ENCODE measurements at places on chromosomes 12 and 14.

DNA sequence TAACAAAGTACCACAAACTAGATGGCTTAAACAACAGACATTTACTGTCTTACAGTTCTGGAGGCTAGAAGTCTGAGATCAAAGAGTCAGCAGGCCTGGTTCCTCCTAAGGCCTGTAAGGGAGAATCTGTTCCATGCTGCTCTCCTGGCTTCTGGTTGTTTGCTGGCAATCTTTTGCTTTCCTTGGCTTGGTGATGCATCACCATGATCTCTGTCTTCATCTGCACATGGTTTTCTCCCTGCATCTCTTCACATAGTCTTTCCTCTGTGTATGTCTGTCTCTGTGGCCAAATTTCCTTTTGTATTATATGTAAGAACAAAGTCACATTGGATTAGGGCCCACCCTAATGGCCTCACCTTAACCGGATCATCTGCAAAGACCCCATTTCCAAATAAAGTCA is 168.5 kb downstream of the CAPZA3 start:
- DNase-seq: no peak

DNA sequence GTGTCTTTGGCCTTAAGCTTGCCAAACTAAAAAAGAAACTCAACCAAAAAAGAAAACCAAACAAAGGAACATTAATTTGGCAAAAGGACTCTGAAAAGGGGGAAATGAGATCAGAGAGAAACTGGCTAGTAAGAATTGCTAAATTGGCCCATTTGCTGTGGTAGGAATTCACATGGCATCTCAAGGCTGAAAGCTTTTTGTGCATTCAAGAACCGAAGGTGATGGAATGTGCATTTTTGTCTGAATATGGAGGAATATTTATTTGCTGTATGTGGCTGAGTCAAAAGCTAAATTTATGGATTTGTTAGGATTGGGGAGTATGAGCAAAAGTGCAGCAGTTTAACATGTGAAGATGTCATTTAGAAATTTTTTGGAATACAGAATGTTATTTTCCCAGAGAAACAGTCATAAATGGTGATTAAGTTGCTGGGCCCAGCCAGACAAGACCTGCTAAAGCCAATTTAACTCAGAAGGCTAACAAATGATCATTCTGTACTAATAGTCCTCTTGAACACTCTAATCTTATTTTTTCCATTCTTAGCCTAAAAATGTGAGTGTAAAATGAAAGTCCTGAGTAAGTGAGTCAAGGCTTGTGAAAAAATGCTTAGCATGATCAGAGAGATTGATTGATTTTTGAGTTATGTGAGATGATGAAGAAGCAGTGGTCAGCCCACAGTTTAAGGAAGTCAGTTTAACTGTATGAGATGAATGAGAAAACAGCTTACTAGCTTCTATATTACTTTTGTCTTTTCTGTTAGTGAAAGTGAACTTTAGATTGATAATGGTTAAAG is 94.1 kb downstream of the ANO6 start:
- no peak for DNase-seq

GRCh38 chr14:68377459-68377858 is 415.4 kb downstream of the ZFP36L1 start:
- DNase-seq: no peak

GRCh38 chr14:66511849-66512248 is 3.9 kb downstream of the GPHN start:
- no peak for DNase-seq

- no peak for DNase-seq
These were observed 203.8 kb upstream of the RGS6 start for GRCh38 chr14:71728386-71728785.

DNA sequence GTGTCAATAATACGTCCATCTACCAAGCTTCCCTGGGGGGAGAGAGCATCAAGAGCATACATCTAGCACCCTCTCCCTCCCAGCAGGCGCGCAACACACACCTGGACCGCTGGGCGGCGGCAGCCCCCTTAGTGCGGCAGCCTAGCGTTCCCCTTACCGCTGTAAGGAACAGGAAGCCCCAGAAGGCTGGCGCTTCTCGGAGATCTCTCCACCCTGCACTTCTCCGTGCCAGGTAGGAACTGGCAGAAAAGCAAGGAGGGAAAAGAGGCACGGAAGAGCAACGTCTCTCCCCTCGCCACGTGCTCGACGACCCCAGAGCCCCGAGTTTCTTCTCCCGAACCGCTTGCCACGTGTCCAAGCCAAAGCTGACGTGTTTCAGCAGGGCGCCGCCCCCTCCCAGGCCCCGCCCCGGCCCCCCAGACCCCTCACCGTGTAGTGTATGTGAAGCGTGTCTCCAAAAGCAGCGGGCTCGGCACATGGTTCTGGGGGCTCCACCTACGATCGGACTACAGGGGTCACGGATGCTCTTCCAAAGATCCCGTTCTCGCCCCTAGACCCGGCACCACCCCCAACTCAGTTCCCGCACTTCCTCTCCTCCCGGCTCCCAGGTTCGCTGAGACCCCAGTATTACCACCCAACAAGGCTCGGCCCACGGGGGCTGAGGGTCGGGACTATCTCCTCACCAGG is 532 bp downstream of the FKBP11 start:
- peak; percentile 41 for DNase-seq

- DNase-seq: no peak
These were observed 336.3 kb downstream of the BMP4 start for GRCh38 chr14:53620317-53620716.

- DNase-seq: no peak
These were observed 615 bp downstream of the DDX51 start for GRCh38 chr12:132143336-132144071.

- DNase-seq: no peak
These were observed 196.4 kb upstream of the PARP11 start for GRCh38 chr12:4069670-4070010.

- no peak for DNase-seq
These were observed at the start of gene SMIM41 for GRCh38 chr12:52079576-52080402. Gene SMIM41 (plus strand): TSS chr12:52079704. CDS start chr12:52079780, 76 bp downstream.

DNA sequence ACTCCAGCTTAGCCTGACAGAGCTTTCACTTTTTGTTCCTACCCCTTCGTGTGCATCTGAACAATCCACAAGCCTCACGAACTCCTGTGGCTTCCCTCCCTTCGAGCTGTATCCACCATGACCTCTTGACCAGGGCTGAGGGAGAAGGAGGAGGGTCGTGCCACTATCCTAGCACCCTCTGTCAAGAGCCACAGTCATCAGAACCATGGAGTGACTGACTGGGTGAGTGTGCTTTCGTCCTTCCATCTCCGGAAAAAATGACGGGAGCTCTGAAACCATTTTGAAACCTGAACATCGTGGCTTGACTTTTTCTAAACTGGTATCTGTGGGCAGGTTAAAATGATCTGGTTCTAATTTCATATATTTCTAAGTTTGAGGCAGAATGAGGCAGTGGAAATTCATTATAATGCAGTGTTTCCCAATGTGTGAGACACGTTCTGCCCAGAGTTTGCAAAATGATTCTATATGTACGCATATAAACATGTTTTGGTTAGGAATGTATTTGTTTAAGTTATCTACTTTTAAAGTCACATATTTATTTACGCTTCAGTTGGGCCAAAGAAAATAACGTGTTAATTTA is 27.0 kb downstream of the IL26 start:
- DNase-seq: no peak

- DNase-seq: no peak
These were observed 1.8 kb downstream of the IGF1 start for GRCh38 chr12:102478405-102479098.

- no peak for DNase-seq
These were observed 176.4 kb downstream of the SLC38A4 start for GRCh38 chr12:46649433-46649832.

GRCh38 chr12:131912518-131913274 is 16.4 kb upstream of the PUS1 start:
- DNase-seq: no peak

DNA sequence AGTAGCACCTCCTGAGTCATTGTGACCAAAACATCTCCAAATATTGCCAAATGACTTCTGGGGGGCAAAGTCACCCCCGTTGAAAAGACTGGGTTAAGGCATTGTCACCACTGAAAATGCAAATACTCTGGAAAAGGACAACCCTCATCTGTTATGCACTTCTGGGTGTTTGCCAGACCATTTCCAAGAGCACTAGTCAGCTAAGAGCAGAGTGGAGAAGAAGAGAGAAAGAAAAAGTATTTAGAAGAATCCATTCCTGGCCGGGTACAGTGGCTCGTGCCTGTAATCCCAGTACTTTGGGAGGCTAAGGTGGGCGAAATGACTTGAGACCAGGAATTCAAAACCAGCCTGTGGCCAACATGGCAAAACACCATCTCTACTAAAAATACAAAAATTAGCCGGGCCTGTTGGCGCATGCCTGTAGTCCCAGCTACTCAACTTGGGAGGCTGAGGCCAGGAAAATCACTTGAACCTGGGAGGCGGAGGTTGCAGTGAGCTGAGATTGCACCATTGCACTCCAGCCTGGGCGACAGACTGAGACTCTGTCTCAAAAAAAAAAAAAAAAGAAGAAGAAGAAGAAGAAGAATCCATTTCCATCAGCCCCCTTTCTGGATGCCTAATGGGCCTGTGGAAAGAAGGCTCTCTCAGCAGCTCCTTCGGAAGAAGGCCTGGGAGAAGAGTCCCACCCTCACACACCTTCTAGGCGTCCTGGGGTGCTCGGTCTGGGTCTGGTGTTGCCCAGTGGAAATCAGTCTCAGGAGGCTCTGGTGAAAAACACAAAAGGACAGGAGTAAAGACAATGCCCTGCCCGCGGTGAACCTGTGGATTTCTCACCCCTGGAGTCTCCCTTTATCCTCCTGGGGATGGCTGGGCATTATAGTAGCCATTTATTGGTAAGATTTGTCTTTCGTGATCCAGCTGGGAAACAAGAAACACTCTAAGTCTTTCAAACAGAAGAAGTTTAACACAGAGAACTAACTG is 3.5 kb upstream of the LTBR start:
- no peak for DNase-seq

- no peak for DNase-seq
These were observed 61.1 kb downstream of the PITPNM2 start for GRCh38 chr12:123089631-123090353.

DNA sequence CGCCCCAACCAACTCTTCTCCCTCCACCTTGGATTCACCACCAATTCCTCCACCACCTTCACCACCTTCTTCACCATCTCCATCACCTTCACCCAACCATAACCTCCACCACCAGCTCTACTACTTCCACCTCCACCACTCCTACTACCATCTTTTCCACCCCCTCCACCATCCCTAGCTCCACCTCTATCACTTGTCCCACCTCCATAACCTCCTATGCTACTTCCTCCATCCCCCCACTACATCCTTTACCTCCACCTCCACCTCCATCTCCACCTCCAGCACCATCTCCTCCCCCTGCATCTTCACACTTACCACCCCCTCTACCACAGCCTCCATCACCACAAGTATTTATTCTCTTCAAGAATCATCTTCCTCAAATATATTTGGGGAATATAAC is 254.9 kb upstream of the EGLN3 start:
- DNase-seq: no peak

DNA sequence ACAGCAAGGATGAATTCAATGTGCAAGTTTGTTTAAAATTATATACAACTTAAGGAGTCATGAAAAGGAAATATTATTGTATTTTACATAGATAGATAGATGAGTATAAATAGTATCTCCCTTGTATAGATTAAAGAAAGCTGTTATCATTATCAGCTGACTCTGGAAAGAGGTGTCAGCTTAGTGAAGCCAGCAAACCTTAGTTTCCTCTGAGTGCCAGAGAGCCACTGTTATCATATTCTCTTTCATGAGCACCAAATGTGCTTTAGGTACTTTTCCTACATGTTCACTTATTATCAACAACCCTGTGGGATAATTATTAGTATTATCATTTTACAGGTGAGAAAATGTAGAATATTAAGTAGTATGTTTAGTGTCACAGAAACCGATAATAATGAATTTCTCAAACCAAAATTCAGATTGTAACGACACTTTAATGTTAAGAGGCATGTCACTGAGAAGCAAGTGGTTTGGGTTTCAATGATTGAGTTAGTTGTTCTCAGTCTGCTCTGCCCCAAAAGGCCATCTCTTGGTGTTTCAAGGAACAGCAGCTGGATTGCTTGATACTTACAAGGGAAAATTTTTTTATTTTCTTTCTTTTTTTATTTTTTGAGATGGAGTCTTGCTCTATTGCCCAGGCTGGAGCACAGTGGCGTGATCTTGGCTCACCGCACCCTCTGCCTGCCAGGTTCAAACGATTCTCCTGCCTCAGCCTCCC is 53.7 kb downstream of the PLEKHA5 start:
- DNase-seq: no peak

- no peak for DNase-seq
These were observed 291.5 kb downstream of the RPS29 start for GRCh38 chr14:49294621-49295148.

GRCh38 chr14:65287264-65288131 is 125.0 kb upstream of the FUT8 start:
- peak; percentile 45 for DNase-seq

GRCh38 chr12:102876883-102877282 is 40.2 kb downstream of the PAH start:
- no peak for DNase-seq

- DNase-seq: no peak
These were observed 19.0 kb downstream of the ADAM20 start for GRCh38 chr14:70515811-70516210.

GRCh38 chr12:47883663-47884195 is 21.1 kb downstream of the VDR start:
- no peak for DNase-seq

DNA sequence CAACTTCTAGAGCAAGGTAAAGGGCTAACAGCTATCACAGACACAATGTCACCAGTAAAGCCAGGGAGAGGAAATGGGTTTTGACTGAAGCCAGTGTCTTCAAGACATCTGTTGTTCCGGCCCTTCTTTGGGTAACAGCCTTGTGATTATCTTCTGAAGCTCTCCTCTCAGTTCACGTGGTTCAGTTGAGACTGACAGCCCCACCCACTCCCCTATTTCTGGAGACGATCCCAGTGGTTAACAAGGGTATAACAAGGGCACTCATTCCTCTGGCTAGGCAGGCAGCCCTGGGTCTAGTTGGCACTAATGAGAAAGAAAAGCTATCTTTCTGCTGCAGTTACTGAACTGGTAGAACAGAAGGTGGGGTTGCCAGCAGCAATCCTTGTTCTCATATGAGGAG is 6.9 kb downstream of the GNPTAB start:
- DNase-seq: peak; percentile 45

- no peak for DNase-seq
These were observed 3.5 kb upstream of the BAZ2A start for GRCh38 chr12:56633468-56634241.

GRCh38 chr12:125071456-125071855 is 6.2 kb downstream of the AACS start:
- no peak for DNase-seq

GRCh38 chr12:49917166-49917787 is 13.6 kb upstream of the FAIM2 start:
- no peak for DNase-seq

DNA sequence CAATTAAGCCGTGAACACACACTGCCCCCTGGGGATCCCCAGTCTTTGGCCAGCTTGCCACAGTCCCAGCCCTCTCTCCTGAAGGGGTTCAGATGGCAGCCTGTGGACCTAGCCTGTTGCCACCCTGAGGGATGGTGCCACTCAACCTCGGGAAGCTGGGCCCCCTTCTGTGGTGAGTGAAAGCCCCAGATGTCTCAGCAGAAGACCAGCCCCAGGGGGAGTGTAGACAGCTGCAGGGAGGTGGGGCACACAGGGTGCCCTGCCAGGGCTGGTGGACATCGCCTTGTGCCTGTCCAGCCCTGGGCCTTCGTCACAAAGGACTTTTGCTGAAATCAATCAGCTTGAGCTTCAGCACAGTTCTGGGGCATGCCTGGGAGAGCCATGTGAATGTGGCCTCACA is 32.4 kb downstream of the C14orf132 start:
- no peak for DNase-seq

Measured in stimulated activated CD4-positive, alpha-beta T cell treated with anti-CD3 and anti-CD28 coated beads, TNF-alpha, amount 100 ng/mL, for 24 hours (primary cell).